ENCODE measurements at places on chromosomes 7 and 10.

DNA sequence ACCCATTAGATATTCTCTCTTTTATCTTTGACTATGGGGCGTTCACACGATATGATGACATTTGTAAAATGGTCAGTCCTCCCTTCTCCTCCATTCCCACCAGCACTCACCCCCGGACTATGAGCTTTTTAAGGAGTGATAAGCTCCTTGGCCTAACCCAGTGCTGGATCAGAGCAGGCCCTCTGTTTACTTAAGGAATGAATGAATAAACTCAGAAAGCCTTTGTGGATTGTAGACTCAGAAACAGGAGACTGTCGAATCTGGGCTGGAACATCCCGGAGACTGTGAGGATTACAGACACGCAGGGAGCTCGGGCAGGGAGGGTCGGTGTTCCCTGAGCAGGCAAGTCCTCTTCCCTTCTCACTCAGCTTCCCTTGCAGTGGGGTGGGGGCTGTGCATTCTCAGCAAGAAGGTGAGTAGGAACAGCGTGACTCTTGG is 6.8 kb upstream of the ZCCHC24 start:
- no peak for DNase-seq

DNA sequence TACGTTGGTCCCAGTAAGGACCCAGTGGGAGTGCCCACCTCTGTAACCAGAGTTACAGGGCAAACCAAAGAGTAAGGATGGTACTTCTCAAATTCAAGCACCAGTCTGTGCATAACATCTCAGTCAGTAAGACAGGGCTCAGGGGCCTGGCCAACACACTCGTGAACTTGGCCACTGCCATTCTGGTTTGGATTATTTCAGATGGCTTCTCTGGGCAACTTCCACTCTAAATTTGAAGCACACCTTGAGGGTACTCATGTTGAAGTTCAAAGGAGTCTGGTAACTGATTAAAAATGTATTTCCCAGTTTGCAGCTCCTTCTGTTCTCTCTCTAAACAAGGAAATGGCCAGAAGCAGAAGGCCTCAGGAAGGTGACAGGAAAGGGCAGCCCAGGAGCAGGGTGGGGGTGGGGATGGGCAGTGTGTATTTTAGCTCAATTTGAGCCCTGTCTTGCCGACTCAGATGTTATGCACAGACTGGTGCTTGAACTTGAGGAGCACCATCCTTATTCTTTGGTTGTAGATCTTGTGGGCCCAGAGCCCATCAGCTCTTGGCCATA is 107.3 kb upstream of the GLI3 start:
- no peak for DNase-seq

DNA sequence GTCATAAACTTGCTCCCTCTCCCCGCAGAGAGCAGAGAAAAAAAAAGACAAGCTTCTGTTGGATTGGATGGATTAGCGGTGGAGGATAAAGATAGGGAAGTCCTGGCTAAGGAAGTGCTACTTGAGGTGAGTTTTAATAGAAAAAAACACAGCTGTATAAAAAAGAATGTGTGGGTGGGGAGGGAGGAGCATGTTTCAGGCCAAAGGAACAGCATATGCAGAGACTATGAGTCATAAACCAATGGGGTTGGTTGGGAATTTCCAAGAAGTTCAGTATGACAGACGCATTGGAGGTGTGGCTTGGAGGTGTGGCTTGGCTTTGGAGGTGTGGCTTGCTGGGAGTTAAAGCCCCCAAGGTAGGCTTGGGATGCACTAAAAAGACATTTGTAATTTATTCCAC is 103.0 kb upstream of the LSM8 start:
- DNase-seq = no peak

- DNase-seq = no peak
Measured at GRCh38 chr10:68406111-68406814, 814 bp downstream of the RUFY2 start.

DNA sequence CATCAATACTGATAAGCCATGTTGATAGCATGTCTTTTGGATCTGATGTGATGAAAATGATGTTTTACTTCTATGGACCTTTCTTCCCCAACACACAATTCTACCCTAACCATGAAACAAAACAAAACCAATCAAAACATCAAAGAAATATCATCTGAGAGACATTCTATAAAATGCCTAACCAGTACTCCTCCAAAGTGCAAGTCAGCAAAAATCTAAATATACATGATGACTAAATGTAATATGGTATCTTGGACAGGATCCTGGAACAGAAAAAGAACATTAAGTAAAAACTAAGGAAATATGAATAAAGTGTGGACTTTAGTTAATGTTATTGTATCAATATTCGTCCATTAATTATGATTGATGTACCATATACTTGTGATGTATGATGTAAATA is 625.1 kb downstream of the MAGI2 start:
- DNase-seq = no peak

- DNase-seq = no peak
Measured at GRCh38 chr7:156091519-156092080, 279.3 kb upstream of the SHH start.

DNA sequence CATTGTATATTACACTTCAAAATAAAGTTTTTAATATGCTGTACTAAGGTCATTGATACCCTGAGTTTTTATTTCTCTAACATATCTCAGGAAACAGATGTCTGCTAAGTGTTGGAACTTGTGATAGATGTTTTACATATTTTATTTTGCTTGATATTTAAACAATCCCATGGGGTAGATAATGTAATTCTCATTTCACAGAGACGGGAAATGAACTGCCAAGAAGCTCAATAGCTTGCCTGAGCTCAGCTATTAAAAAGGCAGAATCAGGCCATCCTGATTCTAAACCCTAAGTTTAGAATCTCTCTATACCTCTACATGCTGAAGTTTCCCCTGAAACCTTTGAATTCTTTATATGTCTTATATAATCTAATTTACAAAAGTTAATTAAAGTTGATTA is 126.3 kb downstream of the LRRC18 start:
- DNase-seq = no peak

- no peak for DNase-seq
Measured at GRCh38 chr7:5170251-5170650, 19.8 kb upstream of the WIPI2 start.
